Activated T-helper 2 cell treated with anti-CD3 and anti-CD28 coated beads, Interferon-gamma antibody, Interleukin-2, Interleukin-4, amounts not matched to agents 10 μg/mL and 5 μg/mL and 100 μg/mL, durations not matched to agents 14 hours and 24 hours and 36 hours (primary cell): ENCODE measurements at places on chromosomes 6 and 20. TPM values are rescaled to one million over a fixed set of nuclear protein-coding genes. Genes with fewer than 3 reads are reported as not detected.
A peak's percentile ranks its signal among the peaks of the same experiment; 100 is the strongest.

- peaks cover 40% of the 10 kb centered on the region for H3K4me1 ChIP-seq
- H3K27me3 ChIP-seq: no peaks in the 10 kb centered on the region
- DNase-seq: peak; percentile 38
Observed at GRCh38 chr6:18262702-18263417, 1.5 kb downstream of the DEK start.

DNA sequence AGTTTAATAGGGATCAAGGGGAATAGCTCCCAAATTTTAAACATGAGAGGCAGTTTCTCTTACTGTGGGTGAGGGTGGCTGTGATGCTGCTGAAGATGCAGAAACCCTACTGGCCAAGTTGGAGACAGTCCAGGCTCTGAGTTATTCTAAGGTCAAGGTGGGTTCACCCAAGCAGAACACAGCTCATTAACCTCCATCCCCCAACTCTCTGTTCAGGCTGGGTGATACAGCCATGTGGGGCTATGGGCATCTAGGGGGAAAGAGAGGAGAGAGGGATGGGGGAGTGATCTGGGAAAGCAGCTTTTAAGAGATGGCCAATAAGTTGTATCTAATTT, 18.9 kb upstream of the TRAM2 start:
- H3K36me3 ChIP-seq: no peaks in the 10 kb centered on the region
- H3K4me1 ChIP-seq: peaks cover 24% of the 10 kb centered on the region
- peaks cover 2% of the 10 kb centered on the region for H3K27me3 ChIP-seq
- no peak overlapping the region for H3K27ac ChIP-seq

DNA sequence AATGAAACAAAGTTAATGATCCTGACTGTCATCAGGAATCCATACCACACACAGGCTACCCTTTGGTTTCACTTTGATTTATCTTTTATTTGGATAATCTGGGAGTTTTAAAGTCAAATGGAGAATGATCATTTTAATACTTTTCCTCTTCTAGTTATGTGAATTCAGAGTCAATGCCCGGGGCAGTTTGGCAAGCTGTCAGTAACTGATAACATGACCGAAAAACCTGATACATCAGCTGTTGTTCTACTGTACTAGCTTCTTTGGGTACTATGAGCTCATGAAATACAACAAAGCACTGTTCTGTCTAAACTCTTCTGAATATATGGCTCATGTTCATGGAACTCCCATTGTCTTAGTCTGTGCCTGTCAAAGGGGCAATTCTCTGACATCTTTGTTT, 30.2 kb downstream of the KLHL31 start:
- H3K4me3 ChIP-seq: no peak overlapping the region
- H3K36me3 ChIP-seq: no peaks in the 10 kb centered on the region
- H3K27me3 ChIP-seq: peaks cover 23% of the 10 kb centered on the region
- no peak overlapping the region for H3K27ac ChIP-seq
- H3K4me1 ChIP-seq: peaks cover 13% of the 10 kb centered on the region

- no peak overlapping the region for H3K27ac ChIP-seq
- H3K27me3 ChIP-seq: no peaks in the 10 kb centered on the region
- peaks cover 59% of the 10 kb centered on the region for H3K36me3 ChIP-seq
- peaks cover 34% of the 10 kb centered on the region for H3K4me1 ChIP-seq
- DNase-seq: no peak
Observed at GRCh38 chr20:56395166-56395565, 2.7 kb downstream of the CSTF1 start.

DNA sequence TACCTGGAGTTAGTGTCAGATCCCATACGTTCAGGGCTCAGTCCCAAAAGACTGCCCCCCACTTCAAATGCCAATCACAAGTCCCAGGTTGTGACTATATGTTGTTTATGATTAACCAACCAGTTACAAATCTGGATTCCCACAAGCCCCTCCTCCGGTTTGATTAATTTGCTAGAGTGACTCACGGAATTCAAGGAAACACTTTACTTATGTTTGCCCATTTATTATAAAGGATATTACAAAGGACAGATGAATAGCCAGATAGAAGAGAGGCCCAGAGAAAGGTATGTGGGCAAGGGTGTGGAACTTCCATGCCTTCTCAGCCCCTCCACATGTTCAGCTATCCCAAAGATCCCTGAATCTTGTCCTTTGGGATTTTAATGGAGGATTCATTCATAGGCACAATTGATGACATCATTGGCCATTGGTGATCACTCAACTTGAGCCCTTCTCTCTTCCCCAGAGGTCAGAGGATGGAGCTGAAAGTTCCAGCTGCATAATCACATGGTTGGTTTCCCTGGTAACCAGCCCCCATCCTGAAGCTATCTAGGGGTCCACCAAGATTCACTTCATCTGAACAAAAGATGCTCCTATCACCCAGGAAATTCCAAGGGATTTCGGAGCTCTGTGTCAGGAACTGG, 2.0 kb downstream of the ECT2L start:
- H3K36me3 ChIP-seq: no peaks in the 10 kb centered on the region
- peaks cover 11% of the 10 kb centered on the region for H3K4me1 ChIP-seq
- no peak for DNase-seq

GRCh38 chr6:116392132-116393013, 21.6 kb downstream of the DSE start:
- peaks cover 30% of the 10 kb centered on the region for H3K4me1 ChIP-seq
- no peak overlapping the region for H3K27ac ChIP-seq
- DNase-seq: no peak
- H3K4me3 ChIP-seq: no peak overlapping the region

DNA sequence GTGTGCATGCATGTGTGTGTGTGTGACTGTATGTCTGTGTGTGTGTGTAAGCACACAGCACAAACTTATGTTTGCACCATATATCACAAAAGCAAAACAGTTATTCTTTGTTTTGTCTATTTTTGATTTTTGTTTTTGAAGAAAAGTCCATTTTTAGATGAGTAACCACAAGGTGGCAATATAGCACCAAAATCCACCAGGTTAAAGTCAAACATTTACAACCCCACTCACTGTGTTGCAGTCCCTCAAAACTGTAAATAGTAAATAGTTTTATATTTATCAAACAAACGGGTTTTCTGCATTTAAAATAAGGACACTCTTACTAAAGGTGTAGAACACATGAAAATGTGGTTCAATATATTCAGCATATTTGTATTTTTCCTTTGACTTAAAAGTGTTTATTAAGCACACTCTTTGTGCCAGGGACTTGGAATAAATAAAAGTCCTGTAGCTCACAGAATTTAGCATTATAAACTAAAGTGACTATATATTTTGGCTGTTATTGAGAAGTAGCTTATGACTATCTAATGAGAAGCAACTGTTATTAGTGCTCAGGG, 118.5 kb downstream of the GFRAL start:
- H3K27ac ChIP-seq: no peak overlapping the region
- no peak for DNase-seq
- H3K27me3 ChIP-seq: no peaks in the 10 kb centered on the region
- no peak overlapping the region for H3K4me3 ChIP-seq

DNA sequence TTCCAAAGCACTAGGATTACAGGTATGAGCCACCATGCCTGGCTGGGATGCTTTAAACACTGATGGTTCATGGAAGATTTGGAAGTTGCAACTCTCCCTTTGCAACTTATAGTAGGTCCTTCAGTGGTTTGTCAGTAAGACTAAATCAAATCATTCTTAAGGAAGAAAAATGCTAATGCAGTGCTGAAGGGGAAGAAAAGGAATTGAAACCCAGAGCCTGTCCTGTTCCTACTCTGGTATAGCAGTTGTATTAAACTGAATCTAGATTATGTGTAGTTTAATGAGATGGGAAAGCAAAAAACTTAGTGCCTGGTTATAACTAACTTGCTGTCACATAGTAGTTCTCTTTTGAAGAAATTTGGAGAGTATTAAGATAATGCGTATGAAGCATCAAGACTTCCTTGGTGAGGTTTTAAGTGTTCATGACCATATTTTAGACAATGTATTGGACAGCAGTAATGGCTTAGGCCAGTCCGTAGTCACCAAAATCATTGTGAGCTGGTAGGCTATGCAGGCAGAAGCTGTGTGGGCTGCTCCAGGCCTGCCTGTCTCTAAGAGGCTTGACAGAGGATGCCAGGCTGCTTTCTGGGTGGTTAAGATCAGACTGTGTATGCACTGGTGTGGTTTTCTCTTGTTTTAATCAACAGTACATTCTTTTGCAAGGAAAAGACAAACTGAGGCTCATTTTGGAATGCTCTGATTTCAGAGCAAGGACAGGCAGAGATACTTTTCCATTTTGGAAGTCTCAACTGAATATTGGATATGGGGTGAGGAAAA, 14.0 kb downstream of the PAQR8 start:
- H3K27me3 ChIP-seq: no peaks in the 10 kb centered on the region
- peaks cover 35% of the 10 kb centered on the region for H3K4me1 ChIP-seq

DNA sequence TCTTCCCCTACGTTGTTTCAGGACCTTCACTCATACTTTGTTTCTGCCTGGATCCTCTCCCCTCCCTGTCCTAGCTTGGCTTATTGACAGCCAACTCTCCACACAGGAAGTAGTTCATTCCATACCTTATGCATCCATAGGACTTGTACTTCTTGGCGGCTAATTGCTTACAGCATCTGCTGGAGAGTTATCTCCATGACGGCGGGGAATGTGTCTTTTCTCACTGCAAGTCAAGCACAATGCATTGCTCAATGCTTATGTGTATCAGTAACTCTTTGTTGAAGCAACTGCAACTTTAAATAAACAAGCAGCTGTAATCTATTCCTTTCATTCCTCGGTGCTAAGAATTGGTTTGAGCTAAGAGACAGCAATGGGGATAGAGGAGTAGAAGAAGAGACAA, 551.3 kb upstream of the EPHA7 start:
- H3K36me3 ChIP-seq: no peaks in the 10 kb centered on the region
- DNase-seq: no peak
- no peaks in the 10 kb centered on the region for H3K27me3 ChIP-seq
- H3K4me3 ChIP-seq: no peak overlapping the region
- no peaks in the 10 kb centered on the region for H3K4me1 ChIP-seq

- H3K27me3 ChIP-seq: no peaks in the 10 kb centered on the region
- no peak overlapping the region for H3K27ac ChIP-seq
- no peak for DNase-seq
- H3K36me3 ChIP-seq: peaks cover 21% of the 10 kb centered on the region
- peaks cover 36% of the 10 kb centered on the region for H3K4me1 ChIP-seq
Observed at GRCh38 chr6:136775548-136775947, 16.7 kb downstream of the MAP3K5 start.

DNA sequence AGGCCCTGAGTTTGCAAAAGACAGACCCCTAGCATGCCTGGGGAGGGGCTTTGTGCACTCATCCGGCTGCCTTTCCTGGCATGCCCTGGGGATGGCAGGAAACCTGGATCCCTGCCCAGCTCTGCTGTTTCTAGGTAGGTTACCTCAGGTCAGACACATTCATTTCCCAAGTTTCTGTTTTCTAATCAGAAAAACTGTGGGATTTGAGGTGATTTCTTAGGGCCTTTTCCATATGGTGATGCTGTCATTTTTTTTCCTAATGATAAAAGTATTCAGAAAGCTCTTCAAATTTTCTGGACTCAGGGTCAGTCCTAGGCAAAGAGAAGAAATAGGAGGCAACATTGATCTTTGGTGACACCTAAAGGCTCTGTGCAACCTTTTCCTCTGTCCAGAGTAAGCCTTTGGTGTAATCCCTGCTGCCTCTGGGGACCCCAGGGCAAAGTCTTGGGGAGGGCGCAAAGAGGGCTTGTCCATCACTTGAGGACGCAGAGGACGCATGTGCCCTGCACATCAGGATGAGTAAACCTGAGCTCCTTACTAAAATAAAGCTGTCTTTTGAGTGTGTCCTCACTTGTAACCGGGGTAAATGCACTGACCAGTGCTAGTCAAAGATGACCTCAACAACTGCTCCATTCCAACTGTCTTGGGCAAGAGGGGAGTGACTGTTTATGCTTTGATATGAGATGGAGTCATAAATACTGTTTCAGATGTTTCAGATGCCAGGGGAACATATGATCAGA, 13.5 kb upstream of the TRAM2 start:
- no peaks in the 10 kb centered on the region for H3K36me3 ChIP-seq
- no peak overlapping the region for H3K4me3 ChIP-seq
- H3K4me1 ChIP-seq: peaks cover 8% of the 10 kb centered on the region
- H3K27me3 ChIP-seq: peaks cover 10% of the 10 kb centered on the region
- no peak for DNase-seq

GRCh38 chr20:15895126-15895525, 678.1 kb downstream of the KIF16B start:
- H3K4me3 ChIP-seq: no peak overlapping the region
- peaks cover 10% of the 10 kb centered on the region for H3K4me1 ChIP-seq
- H3K36me3 ChIP-seq: no peaks in the 10 kb centered on the region

GRCh38 chr6:170124150-170124549, 166.7 kb downstream of the DLL1 start:
- H3K4me3 ChIP-seq: no peak overlapping the region
- peaks cover 8% of the 10 kb centered on the region for H3K27me3 ChIP-seq
- no peak overlapping the region for H3K27ac ChIP-seq
- DNase-seq: no peak
- H3K36me3 ChIP-seq: peaks cover 3% of the 10 kb centered on the region

DNA sequence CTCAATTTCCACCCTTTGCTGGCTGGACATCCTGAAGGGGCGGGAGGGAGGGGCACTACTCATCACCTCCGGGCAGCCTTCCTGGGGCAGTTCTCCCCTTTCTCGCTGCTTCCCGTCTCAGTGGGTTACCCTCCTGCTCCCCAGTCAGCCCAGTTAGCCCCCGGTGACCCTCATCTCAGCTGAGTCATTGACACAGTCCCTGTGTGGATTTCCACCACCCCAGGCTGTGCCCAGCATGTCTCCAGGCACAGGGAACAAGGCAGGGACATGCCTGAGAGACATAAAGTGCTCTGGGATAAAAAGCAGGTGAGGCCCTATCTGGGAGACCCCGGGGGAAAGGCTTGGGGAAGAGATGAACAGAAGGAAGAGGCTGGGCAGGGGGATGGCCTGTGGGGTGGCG, 29.9 kb upstream of the HMGA1 start:
- no peak for DNase-seq
- H3K36me3 ChIP-seq: no peaks in the 10 kb centered on the region
- peaks cover 17% of the 10 kb centered on the region for H3K4me1 ChIP-seq
- no peak overlapping the region for H3K27ac ChIP-seq
- no peak overlapping the region for H3K4me3 ChIP-seq
- H3K27me3 ChIP-seq: no peaks in the 10 kb centered on the region

GRCh38 chr6:11194356-11195218, 37.9 kb downstream of the NEDD9 start:
- no peak for DNase-seq
- H3K27me3 ChIP-seq: no peaks in the 10 kb centered on the region
- H3K27ac ChIP-seq: no peak overlapping the region

- DNase-seq: no peak
- H3K27me3 ChIP-seq: no peaks in the 10 kb centered on the region
- peaks cover 10% of the 10 kb centered on the region for H3K36me3 ChIP-seq
Observed at GRCh38 chr20:17584689-17585088, 14.8 kb downstream of the DSTN start.

- no peaks in the 10 kb centered on the region for H3K4me1 ChIP-seq
- H3K27me3 ChIP-seq: no peaks in the 10 kb centered on the region
- H3K36me3 ChIP-seq: no peaks in the 10 kb centered on the region
- H3K27ac ChIP-seq: no peak overlapping the region
- DNase-seq: no peak
Observed at GRCh38 chr20:42690842-42691437, 498.8 kb downstream of the PTPRT start.

Gene KCNK5
- total RNA-seq: 41.5 and 42.6 TPM in 2 replicates

Gene RNF144B
- total RNA-seq: 4.0 and 5.7 TPM in 2 replicates

Gene CDK5RAP1
- total RNA-seq: 40.3 and 40.7 TPM in 2 replicates

Gene VNN1
- not detected in 2 replicates for total RNA-seq

Gene PHACTR1
- total RNA-seq: 0.05 and 0.11 TPM in 2 replicates

Gene BFSP1
- total RNA-seq: 0.51 and 0.82 TPM in 2 replicates

Gene TOP1
- 116 and 118 TPM in 2 replicates for total RNA-seq

Gene GFRAL
- not detected in 2 replicates for total RNA-seq

Gene FAM217A
- not detected in 2 replicates for total RNA-seq

Gene CAP2
- total RNA-seq: not detected in 2 replicates
